ENCODE measurements at places on chromosomes 7 and 10.
A peak's percentile ranks its signal among the peaks of the same experiment; 100 is the strongest.

GRCh38 chr10:12107781-12108180, 21.7 kb upstream of the SEC61A2 start:
- no peak for DNase-seq

DNA sequence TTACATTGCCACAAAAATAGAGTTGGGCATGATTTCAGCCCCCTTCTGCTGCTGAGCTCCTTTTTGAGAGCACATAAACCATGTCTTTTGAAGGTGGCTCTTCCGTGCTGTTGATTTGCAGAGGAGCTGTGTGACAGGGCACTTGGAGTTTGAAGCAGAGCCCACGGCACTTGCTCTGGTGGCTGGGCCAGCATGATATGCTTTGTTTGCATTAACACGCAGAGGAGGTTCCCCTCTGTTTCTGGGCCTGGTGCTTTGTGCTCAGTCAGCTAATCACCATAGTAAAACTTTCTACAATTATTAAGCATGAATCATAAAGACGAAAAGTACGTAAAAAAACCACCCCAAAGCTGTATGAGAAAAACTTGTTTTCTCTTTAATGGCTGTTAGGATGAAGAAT, 40.1 kb downstream of the RBM33 start:
- no peak for DNase-seq

GRCh38 chr7:101556453-101556968, 72.6 kb downstream of the MYL10 start:
- DNase-seq, result no peak

GRCh38 chr10:30675791-30676718, 46.5 kb upstream of the LYZL2 start:
- no peak for DNase-seq

GRCh38 chr10:49612513-49613164, 1.2 kb upstream of the CHAT start:
- no peak for DNase-seq

DNA sequence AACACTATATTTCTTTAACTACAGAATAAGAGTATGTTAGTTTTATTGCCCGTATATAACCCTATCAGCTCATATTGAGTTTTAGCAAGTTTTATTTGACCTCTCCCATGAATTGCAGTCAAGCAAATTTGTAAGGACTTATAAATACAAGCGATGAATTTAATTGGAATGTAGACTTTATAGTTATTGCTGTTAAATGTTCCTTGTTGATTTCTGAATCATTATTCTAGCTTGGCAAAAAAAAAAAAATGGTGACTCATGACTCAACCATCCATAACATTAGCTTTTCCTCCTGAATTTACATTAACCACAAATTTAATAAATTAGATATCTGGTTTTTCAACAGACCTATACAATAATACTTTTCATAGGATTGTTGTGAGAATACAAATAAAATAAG, 334.0 kb upstream of the LRRTM3 start:
- no peak for DNase-seq

DNA sequence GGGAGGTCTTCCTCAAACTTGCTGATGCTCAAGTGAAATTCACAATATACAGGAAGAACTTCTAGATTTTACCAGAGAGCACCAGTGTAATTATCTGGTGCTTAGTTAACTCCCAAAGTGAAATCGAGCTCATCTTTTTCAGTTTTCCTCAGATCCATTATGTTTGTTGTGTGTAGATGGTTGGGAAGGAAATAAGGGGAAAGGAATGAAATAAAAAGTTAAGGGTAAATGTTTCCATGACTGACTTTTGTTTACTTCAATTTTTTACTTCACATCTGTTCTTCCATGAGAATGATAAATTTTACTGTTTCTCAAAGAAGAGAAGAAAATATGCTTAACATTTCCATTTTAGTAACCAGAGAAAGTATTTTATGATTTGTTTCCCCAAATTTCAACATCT, 21.3 kb downstream of the FAM107B start:
- DNase-seq, result no peak

GRCh38 chr10:36647540-36647939, 477.9 kb upstream of the ANKRD30A start:
- DNase-seq, result no peak

DNA sequence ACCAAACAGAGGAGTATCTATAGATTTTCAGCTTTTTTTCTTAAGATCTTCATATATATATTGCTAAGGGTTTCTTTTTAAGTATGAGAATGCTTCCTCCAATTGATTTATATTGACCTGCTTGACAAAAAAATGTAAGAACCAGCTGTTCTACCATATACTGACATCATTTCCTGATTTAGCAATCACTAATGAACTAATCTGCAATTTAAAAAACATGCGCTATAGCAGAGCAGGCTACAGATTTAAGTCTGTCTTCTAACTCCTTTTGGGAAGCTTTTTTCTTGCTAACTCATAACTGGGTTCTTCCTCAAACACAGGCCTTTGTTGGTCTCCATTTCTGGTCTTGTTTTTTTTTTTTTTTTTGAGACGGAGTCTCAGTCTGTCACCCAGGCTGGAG, 33.2 kb downstream of the ABCC2 start:
- DNase-seq, result no peak

- no peak for DNase-seq
Observed at GRCh38 chr7:111384065-111384891, 178.0 kb downstream of the IMMP2L start.

- peak; percentile 51 for DNase-seq
Observed at GRCh38 chr10:97399843-97400545, 1.1 kb downstream of the RRP12 start.
